AML-193 (cell line): ENCODE measurements at places on chromosomes 13 and 19.

GRCh38 chr19:14916848-14917247, 24.4 kb upstream of the OR7C2 start:
- no peak for DNase-seq

DNA sequence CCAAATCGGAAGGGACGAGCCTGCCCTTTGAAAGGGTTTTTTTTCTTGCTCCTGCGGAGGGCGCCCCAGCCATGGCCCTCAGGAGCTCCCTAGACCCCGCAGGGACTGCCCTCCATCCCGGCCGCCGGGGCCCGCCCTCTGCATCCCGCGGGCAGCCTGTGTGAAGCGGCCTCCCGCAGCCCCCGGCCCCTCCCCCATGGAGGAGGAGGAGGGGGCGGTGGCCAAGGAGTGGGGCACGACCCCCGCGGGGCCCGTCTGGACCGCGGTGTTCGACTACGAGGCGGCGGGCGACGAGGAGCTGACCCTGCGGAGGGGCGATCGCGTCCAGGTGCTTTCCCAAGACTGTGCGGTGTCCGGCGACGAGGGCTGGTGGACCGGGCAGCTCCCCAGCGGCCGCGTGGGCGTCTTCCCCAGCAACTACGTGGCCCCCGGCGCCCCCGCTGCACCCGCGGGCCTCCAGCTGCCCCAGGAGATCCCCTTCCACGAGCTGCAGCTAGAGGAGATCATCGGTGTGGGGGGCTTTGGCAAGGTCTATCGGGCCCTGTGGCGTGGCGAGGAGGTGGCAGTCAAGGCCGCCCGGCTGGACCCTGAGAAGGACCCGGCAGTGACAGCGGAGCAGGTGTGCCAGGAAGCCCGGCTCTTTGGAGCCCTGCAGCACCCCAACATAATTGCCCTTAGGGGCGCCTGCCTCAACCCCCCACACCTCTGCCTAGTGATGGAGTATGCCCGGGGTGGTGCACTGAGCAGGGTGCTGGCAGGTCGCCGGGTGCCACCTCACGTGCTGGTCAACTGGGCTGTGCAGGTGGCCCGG, 815 bp downstream of the MAP3K10 start:
- DNase-seq = no peak

DNA sequence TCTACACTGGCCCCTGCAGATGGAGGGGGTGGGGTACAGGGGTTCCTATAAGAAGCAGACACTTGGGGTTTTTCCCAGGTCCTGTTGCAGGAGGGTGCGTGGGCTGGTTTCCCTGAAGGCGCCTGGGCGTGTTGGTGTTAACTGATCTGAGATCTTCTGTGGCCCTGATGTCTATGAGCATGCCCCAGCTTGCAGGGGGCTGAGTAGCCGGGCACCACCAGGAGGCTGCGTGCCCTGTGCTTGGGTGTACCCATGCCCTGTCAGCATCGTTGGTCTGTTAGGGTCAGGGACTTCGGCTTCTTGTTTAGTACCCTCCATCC, 45.3 kb downstream of the CAPN12 start:
- DNase-seq = no peak

DNA sequence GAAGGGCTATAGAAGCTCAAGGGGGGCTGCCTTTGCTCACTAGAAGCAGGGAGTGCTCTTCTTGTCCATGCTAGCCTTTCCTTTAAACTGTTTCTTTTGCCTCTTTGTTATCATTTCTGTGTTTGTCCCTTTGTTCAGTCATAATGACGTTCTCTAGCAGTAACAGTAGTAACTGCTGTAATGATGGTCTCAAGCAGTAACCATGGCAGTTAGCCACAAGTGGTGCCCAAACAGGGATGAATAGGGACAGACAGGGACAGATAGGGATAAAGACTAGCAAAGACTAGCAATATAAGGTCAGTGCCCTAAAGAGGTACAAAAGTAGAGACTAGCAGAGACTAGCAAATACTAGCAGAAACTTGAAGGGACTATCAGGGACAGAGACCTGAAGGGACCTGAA, 869.0 kb upstream of the PRR20A start:
- no peak for DNase-seq

DNA sequence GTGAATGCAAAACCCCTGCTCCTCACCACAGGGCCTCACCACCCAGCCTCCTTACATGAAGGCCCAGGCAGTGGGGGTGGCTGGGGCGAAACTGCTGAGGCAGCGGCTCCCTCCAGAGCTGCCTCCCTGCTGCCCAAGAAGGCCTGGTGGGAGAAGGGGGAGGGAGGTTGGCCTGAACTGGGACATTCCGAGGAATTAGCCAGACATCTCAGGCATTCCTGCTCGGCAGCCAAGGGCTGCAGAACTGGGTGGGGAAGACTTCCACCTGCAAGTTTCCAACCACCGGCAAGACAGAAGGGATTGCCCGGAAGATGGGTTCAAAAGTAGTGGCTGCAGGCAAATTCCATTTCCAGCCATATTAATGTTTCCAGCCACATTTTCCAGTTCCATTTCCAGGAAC, 2.3 kb upstream of the PSPN start:
- no peak for DNase-seq

- no peak for DNase-seq
These were observed 1.5 kb downstream of the PLEKHF1 start for GRCh38 chr19:29666578-29667386.

- DNase-seq = peak; percentile 62
These were observed 33.0 kb downstream of the UGGT2 start for GRCh38 chr13:96020155-96020575.

DNA sequence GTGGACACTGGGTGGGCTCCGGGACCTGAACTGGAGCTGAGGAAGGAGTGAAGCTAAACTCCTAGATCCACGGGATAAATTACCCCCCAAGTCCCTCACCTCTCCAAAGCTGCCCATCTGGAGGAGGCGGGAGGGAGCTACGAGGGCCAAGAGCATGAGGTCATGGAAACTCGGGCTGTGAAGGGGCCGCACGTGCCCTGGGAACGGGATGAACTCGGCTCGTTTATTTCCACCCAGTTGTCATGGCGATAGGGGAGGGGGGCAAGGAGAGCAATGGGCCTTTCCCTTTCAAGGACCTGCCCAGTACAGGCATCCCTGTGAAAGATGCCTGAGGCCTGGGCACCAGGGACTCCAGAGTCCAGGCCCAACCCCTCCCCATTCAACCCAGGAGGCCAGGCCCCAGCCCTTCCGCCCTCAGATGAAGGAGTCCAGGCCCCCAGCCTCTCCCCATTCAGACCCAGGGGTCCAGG, 3.8 kb downstream of the PPP1R12C start:
- DNase-seq = no peak

DNA sequence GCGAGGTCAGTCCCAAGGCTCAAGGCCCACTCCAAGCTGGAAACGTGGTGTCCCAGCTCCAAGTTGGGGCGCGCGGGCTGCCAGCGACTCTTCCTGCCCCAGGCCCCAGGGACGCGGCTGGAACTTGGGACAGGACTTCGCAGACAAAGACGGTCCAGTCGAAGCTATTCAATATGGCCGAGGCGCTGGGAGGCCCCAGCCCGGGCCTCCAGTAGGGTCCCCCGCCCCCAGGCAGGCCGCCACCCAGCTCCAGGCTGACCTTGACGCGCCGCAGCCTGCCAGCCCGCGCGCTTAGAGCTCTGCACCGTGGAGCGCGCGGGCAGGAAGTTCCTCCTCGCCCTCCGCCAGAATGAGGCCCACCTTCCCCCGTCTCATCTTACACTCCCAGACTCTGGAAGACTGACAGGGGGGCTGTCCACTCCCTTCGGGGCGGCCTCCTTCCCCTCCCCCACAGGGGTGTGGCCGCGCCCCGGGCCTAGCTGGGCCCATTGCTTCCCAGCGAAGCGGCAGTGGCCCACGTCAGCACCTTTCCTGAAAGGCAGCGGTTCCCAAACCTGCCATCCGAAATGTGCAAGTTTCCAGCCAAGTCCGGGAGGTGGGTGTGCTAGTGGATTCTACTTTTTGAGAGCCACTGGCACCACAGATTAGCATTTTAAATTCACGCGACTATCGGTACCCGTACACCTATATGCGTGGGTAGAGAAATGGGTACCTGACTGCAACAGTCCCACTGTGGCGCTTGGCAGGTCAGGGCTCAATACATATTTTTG, at the start of gene CCDC8:
CCDC8 (minus strand) TSS at position 303 of the 770 bp plus-strand sequence. CDS start 754 bp downstream, outside the sequence.
- no peak for DNase-seq

DNA sequence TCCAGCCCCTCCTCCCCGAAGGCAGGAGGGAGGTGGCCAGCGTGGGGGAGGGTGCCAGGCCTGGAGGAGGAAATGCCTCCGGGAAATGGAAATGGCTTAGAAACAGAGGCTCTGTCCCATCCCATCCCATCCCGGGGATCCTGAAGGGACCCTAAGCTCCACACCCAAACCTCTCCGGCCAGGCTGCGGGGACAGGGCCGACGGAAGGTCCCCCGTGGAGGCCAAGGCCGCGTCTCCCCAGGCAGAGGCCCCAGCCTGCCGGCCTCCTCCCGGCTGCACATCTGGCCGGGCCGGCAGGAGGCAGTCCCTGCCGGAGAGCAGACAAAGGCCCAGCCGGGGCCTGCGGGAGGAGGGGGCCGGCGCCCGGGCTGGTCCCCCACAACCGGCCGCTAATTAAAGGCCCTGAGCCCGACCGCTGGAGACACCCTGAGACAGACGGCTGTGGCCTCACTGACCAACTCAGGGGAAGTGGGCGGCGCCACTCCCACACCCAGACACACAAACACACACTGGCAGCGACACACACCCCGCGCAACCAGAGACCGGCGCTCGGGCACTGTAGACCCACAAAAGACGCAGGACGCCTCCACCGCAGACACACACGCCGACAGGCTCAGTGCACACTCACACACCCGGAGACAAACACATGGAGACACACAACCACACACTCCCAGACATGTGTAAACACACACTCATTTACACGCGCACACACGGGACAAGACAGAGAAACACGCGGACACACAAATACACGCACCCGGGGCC, 1.1 kb downstream of the ADAMTS10 start:
- peak; percentile 13 for DNase-seq

DNA sequence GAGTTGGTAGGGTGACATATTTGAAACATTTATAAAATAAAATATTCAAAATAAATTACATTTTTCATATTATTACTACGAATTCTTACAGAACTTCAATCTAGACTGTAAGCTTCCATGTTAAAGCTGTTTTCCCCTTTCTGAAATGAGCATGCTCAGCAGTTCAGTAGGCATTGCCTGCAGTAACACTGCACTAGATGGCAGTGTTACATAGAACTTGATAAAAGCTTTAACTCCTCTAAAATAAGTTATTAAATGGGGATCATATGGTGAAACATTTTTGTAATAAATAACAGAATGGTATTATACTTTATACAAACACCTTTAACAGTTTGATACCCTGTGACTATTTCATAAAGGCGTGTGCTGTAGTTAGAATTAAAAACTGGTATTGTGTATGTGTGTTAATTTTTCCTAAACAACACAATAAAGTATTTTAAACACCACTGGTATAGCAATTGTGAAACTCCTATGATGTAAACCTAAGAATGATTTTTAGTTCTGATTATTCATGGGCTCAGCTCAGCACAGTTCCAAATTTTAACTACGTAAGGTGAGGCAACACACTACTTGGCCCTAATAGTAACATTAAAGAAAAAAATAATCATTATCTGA, 11.6 kb upstream of the GPR18 start:
- peak; percentile 83 for DNase-seq

GRCh38 chr19:19579533-19580361, 38.7 kb downstream of the PBX4 start:
- DNase-seq = no peak

GRCh38 chr13:68026077-68026476, 795.9 kb upstream of the PCDH9 start:
- no peak for DNase-seq

DNA sequence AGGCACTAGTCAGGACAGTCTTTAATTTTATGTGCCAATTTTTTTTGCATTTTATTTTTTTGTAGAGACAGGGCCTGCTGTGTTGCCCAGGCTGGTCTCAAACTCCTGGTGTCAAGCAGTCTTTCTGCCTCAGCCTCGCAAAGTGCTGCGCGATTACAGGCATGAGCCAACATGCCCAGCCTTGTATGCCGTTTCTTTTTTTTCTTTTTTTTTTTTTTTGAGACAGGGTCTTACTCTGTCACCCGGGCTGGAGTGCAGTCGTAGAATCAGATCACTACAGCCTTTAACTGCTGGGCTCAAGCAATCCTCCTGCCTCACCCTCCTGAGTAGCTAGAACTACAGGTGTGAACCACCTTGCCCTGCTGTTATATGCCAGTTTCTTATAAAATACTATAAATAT, 26.4 kb downstream of the BORA start:
- DNase-seq = no peak

DNA sequence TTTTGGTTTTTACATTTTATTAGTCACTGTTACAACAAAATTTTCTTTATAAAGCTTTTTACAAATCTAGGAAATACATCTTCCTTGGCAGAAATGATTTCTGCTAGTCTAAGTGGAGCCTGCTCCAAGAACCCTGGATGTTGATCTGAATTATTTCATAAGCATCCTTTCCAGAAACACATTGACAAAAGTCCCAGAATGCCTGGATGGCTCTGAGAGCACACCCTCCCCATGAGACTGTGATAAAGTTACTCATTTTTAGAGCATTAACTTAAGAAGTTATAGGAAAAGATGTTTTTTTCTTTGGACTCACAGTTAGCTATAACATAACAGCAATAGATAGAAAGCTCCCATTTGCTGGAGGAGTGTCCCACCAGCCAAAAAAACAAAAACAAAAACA, 559.6 kb upstream of the SPRY2 start:
- DNase-seq = no peak

GRCh38 chr19:1411255-1412191, 4.1 kb downstream of the DAZAP1 start:
- no peak for DNase-seq

GRCh38 chr13:26459276-26460131, 98.0 kb upstream of the WASF3 start:
- DNase-seq = no peak

- DNase-seq = no peak
These were observed 258.2 kb upstream of the IRS2 start for GRCh38 chr13:110044551-110045111.

GRCh38 chr13:79457948-79458347, 23.0 kb upstream of the NDFIP2 start:
- no peak for DNase-seq

- DNase-seq = no peak
These were observed 671 bp downstream of the ZDHHC20 start for GRCh38 chr13:21458451-21458812.

DNA sequence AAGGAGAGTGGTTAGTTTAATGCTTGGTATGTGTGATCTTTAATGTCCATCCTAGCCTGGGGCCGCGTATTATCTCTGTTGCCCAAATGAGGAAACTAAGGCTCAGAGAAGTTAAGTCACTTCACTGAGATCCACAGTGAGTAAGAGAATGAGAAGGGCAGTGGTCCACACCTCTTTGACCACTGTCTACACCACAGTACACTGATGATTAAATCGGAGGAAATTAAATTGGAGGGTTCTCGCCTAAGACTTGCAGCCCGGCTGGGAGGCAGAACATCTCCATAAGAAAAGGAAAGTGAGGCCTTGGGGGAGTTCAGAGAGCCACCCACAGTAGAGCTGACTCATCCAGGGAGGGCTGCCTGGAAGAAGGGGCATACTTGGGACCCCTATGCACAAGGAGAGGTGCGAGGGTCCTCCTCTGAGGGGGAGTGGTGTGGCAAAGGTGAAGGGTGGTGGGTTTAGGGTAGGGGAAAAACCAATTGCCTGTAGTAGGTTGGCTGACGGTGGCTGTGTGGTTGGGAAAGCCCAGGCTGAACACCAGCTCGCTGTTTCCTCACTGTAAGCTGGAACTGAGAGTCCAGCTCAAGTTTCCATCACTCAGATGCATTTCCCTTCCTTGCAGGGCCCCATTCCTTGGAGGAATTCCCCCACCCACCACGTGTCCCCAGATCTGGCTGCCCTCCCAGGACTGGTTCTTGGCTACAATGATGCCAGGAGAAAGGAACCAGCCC, 15.0 kb upstream of the DHRS12 start:
- DNase-seq = no peak
